ENCODE measurements at places on chromosomes 7 and 10. TPM values are rescaled to one million over a fixed set of nuclear protein-coding genes. Genes with fewer than 3 reads are reported as not detected.

FFAR4 gene
- not detected for total RNA-seq

GARIN1A gene
- 1.2 TPM for total RNA-seq

TMEM236 gene
- 0.09 TPM for total RNA-seq

OR13A1 gene
- total RNA-seq = not detected

SYT15 gene
- 0.41 TPM for total RNA-seq
